ENCODE measurements at places on chromosomes 6 and 20.

DNA sequence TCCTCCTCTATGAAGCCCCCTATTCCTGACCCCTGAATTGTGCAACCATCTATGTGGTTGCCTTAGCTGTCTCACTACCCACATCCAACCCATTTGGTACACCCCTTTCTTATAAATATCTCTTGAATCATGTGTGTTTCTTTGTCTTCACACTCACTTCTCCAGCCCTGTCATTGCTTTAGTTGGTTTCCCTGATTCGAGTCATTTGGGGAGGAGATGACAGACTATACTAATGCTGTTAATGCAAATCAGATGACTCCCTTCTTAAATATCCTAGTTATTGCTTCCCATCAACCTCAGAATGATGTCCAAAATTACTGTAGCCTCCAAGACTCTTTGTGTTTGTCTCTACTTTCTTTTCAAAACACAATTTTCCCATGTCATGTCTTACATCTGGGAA, 23.0 kb downstream of the SLC35D3 start:
- DNase-seq = no peak

DNA sequence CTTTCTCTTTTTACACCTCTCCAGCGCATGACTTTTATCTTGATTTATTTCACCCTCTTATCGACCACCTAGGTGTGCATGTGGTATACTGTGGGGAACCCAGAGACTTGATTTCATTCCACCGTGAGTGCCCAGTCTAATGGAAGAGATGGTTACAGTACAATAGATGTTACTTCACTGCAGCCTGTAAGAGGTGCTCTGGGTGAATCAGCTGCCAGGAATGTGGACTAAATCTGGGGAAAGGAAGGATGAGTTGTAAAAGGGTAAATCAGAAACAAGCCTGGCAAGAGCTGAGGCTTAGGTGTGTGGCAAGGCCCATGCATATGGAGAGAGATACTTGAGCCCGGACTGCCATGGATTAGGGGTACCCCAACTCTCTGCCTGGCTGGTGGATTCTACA, 7.4 kb downstream of the STK35 start:
- DNase-seq = peak; percentile 90

DNA sequence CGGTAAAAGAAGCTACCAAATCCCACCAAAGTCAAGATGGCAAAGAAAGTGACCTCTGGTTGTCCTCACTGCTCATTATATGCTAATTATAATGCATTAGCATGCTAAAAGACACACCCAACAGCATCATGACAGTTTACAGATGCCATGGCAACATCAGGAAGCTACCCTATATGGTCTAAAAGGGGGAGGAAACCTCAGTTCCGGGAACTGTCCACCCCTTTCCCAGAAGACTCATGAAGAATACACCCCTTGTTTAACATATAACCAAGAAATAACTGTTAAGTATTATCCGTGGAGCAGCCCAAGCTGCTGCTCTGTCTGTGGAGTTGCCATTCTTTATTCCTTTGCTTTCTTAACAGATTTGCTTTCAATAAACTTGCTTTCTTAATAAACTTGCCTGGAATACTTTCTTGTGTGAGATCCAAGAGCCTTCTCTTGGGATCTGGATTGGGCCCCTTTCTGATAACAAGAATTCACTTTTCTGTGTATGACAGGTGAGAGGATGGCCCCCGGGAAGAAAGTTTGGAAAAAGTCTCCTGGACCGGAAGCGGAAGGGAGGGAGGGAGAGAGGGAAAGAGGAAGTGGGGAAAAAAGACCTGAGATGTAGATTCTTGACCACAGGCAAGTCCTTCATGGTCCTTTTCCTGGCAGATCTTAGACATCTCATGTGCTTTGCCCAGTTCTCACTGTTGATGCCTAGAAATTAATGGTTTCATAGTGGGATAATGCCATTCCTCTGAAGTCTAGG, 146.7 kb upstream of the ID4 start:
- no peak for DNase-seq

DNA sequence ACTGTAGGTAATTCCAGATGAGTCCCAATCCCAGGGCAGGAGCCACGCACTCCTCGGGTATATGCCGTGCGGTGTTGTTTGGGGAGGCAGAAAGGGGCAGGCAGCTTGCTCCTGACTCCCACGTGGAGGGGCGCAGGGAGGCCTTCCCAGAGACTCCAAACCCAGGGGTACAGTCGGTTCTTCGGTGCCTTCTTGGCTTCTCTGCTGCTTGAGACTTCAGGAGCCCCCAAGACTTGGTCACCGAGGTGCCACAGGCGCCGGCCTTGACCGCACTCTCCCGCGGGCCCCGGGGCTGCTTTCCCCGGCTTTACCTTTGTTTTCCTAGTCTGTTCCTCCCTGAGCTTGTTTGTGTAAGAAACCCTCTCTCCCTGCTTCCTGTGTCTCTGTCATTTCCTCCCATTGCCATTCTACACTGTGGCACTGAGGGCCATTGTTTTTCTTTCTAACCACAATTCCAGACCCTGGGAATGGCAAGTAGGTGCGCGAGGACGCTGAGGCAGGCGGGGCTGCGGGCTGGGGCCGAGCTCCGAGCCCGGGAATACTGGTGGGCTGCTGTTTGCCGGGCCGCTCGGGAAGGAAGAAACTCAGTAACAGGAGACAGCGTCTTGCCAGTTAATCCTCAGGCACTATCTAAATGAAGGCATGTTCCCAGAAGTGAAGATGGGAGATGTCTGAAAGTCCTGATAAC, 215.6 kb upstream of the HEY2 start:
- DNase-seq = no peak

GRCh38 chr6:169838346-169839028, 87.1 kb downstream of the ERMARD start:
- no peak for DNase-seq

- no peak for DNase-seq
These were observed 76.8 kb downstream of the SAMD5 start for GRCh38 chr6:147585256-147585655.

GRCh38 chr6:158060455-158061360, 79.0 kb downstream of the SYNJ2 start:
- peak; percentile 99 for DNase-seq

- no peak for DNase-seq
These were observed 2.4 kb upstream of the SYCP2L start for GRCh38 chr6:10884245-10884972.
